MM.1S (cell line): ENCODE measurements at places on chromosomes 11 and 22.
A peak's percentile ranks its signal among the peaks of the same experiment; 100 is the strongest.

GRCh38 chr11:44456544-44457300 is 108.7 kb upstream of the CD82 start:
- no peak for DNase-seq

DNA sequence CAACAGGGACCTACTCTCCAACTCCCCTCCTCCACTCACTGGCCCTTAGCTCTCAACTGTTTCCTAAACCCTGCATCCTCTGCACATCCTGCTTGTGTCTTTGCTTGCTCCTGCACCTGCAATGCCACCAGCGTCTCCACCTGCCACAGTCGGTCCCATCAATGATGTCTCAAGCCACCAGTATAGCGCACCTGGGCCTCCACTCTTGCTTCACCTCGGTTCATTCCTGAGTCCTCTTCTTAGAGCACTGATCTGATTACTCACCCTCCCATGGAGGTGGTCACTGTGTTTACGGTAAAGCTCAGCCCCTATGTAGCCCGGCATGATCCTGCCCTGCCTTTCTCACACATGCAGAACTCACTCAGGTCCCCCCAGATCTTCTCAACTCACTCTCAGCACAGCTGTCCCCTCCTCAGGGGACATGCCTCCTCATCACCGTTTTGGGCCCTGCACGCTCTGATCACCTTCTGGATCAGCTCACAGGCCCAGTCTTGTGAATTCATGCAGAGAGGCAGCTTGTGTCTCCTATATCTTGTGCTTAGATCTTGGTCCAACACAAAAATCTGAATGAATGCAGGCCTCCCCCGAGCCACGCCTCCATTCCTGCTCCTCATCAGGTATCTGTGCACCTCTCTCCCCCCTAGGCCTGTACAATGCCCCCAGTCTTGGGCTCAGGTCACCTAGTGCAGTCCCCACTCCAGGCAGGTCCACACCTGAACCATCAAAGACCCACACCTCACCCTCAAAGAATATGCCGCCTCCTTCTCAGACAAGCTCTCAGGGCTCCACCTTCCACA is 31.4 kb downstream of the TRIM29 start:
- DNase-seq, result no peak

- DNase-seq, result no peak
Measured at GRCh38 chr11:109734566-109734965, 312.6 kb downstream of the C11orf87 start.

DNA sequence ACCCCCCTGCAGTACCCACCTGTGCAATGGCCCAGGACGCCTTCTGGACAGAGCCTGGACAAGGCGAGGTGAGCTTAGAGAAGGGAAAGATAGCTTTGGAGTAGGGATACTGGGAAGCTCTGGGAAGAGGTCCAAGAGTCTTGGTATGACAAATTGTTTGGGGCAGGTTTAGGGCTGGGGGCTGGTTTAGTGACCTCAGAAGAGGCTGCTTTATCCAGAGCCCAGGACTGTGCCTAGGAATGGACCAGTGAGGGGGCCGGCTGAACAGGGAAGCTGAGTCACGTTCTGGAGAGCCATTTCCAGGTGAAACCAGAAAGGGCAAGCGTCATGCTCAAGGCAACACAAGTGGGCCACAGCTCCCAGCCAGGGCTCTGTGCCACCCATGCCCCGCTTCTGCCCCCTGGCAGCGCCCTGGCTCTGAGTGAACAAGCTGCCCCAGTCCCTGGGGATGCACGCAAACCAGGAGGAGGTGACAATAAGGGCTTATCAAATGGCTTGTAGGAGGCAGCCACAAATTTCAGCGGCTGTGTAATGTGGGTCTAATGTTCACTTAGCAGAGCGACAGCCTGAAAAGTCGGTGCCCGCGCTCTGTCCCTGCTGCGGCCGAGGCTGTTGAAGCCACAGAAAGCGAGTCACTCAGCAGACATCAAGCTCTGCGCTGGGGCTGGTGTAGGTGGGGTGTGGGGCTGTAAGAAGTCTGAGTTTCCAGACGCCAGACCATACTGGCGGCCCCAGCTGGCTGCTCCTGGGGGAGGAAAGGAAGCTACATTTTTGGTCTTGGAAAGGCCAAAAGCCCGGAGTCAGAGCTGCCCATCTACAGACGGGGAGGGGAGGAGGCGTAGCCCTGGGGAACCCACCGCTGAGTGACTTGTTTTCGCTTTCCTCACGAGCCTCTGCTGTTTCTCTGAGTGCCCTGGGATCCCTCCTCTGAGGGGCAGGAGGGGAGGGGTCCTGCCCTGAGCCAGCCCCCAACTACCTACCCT is 18.3 kb upstream of the SYT7 start:
- no peak for DNase-seq

DNA sequence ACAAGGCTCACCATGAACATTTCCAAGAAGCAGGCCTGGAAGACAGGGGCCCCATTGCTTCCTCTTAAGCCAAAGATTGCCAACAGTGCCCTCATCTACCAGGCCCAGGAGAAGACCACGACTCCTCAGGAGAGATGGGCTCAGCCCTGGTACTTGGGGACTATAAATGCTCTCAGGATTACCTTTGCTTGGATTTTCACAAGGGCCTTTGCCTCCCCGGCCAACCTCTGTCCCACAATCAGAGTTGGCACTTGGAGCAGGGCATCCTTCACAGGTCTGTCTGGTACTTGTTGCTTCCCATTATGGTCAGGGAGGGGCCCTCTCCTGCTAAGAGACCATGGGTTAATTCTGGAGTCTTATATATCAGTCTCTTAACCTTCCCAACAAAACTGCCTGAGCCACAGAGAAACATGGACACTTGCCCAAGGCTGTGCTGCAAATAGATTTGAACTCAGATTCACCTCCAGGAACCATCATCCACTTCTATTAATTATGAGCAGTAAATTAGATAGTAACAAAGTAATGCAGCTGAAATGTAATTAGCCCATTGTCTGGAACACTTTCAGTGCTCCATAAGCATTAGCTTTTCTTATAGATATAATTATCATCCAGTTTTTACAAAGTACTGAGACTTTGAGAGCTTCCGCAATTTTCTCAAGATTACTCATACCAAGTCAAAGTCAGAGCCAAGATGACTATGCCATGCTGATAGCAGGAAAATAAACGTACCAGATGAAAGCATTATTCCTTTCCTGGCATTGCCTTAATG is 33.5 kb downstream of the POU2AF3 start:
- no peak for DNase-seq

DNA sequence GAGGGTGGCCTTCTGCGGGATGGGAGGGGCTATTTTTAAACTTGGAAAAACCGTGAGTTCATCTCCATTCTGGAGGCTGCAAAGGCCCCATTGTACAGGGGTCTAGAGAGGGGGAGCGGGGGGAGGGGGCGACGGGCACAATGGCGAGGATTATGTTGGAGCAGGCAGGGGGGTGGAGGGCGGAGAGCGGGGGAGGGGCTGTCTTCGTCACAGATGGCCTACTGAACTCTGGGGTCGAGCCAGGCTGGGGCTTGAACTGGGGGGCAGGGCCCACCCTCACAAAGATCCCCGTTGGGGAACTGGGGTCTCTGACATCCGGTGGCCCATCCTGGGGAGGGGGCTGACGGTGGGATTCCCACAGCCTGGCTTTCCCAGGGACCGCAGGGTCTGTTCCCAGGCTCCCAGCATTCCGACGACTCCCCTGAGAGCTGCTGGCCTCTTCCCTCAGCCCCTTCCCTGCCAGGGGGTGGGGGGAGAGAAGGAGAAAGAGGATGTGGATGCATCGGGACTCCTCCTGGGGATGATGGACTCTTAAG is 3.4 kb upstream of the MCAM start:
- no peak for DNase-seq

DNA sequence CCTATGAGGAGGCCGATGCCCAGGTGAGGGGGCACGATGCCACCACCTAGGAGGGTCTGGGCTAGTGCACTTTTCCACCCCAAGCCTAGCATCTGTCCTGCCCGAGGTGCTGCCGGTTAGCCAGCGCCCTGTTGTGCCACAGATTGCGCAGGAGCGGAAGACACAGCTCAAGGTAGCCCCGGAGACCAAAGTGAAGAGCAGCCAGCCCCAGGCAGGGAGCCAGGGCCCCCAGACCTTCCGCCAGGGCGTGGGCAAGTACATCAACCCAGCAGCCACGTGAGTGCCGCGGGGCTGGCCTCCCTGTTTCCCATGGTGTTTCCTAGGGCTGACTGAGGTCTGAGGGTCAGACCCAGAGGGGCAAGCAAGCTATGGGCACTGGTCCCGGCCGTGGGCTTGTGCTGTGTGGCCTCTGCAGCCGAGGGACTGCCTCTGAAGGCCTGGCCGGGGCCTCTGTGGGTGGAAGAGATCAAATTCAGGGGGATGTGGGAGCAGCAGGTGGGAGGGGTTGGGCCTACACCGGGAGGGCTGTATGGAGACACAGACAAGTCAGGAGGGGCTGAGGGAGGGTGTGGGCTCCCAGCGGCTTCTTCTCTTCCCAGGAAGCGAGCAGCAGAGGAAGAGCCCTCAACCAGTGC is 29.1 kb downstream of the PPIL2 start:
- DNase-seq, result no peak

GRCh38 chr22:28883917-28884746 is 760 bp downstream of the ZNRF3 start:
- DNase-seq, result peak; percentile 57

GRCh38 chr11:75339685-75340409 is 11.6 kb downstream of the ARRB1 start:
- DNase-seq, result no peak

DNA sequence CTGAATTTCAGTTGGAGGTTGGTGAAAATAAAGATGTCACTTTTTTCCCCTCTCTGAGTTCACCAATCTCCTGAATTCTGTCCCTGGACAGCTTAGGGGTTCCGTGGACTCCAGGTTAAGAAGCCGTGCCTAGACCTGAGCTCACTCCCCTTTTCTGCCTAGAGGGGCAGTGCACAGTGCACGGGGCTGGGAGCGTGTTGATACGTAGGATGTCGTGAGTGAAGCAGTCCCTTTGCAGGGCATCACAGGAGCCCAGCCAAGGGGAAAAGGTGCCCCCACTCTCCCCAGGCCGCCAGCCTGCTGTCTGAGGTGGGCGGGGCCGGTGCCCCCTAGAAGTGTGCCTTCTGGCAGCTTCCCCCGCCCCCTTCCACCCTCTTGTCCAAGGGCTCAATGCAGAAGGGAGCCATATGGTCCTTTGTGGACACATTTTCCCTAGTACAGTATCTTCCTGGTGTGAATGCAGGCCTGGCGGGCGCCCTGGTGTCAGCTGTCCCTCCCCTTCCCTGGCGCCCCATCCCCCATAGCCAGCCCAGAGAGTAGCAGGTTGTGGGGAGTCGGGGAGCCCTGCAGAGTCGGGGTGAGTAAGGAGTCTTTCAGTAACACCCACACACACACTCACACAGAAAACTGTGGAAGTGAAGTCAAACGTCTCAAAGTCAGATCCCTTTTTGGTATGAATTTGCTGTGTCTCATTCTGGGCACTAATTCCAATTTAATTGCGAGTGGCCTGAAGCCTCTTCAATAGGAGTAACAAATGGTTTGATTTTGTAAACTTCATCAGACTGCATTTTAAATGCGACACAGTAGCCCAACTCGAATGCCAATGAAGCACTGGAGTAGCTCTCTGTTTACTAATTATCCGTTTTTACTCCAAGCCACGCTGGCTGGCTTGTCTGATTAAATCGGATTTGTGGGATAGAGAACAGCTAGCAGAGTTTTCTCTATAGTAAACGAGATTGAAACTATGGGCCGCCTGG is 67.5 kb upstream of the NNMT start:
- no peak for DNase-seq

- no peak for DNase-seq
Measured at GRCh38 chr22:46159777-46160176, 9.5 kb downstream of the PPARA start.

DNA sequence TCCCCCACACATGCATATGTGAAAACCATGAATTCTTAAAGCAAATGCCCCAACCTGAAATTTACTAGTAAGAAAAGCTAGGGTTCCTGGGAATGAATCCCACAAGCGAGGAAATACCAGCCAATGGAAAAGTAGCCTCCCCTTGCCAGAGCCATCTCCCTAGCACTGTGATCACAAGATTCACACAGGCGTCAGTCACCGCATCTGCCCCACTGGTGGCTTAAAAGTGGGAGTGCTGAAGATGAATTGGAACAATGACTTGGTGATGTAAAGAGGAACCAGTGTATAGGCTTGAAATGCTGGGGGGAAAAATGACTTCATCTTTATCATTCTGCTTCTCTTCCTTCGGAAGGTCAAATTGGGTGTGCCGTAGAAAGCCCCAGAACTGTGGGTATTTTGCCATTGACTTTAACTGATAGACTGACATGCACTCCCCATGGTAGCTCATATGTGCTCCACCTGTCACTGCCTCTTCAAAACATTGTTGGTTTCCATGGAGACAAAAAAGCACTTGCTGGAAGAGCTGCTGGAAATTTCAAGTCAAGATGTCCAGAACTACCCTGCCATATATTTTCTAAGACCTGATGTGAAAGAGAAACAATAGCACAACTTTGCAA is 19.2 kb upstream of the ASPHD2 start:
- no peak for DNase-seq

GRCh38 chr11:12445001-12445400 is 67.6 kb downstream of the PARVA start:
- no peak for DNase-seq

GRCh38 chr22:23579870-23580575 is at the start of gene IGLL1:
IGLL1 (minus strand) TSS chr22:23580290; CDS start chr22:23580190, 100 bp downstream.
- DNase-seq, result no peak

- no peak for DNase-seq
Measured at GRCh38 chr11:2889362-2890273, 4.0 kb upstream of the CDKN1C start.

DNA sequence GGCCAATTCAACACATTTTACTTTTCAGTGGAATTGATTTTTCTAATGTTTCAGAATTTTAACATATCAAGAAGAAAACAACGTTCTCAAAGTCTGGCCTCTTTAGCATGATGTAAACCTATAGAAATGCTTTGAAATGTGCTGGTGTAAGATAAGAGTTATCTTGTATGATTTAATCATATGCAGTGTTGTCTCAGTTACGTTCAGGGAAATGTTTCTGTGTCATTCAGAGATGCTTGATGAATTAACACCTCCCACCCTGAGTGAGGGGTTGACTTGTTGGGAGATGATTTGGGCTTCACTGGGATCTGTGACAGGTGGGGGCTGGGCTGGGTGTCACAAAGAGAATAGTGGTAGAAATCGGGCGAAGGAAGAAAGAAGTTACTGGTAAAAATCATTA is 15.7 kb upstream of the MYO18B start:
- DNase-seq, result no peak

DNA sequence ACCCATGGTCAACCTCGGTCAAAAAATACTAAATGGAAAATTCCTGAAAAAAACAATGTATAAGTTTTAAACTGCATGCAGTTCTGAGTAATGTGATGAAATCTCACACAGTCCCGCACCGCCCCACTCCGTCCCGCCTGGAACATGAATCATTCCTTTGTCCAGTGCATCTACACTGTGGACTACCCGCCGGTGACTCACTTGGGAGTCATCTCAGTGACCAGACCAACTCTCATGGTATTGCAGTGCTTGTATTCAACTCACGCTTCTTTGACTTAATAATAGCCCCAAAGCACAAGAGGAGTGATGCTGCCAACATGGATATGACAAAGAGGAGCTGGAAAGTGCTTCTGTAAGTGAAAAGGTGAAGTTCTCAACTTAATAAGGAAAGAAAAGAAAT is 48.8 kb downstream of the ARHGAP32 start:
- no peak for DNase-seq

DNA sequence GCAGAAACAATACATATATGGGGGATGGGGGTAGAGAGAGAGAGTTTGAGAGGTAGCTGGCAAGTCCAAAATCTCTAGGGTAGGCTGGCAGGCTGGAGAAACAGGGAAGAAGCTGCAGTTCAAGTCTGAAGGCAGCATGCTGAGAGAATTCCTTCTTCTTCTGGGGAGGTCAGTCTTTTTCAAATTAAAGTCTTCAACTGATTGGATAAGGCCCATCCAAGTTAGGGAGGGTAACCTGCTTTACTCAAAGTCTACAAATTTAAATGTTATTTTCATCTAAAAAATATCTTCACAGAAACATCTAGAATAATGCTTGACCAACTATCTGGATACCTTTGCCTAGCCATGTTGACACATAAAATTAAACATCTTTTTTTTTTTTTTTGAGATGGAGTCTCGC is 2.9 kb upstream of the TREH start:
- DNase-seq, result no peak
